Calu3 (cell line): ENCODE measurements at places on chromosomes 16 and 17. TPM values are rescaled to one million over a fixed set of nuclear protein-coding genes. Genes with fewer than 3 reads are reported as not detected.

- DNase-seq = peak; percentile 86
These were observed 15.6 kb upstream of the PDK2 start for GRCh38 chr17:50079334-50080095.

DNA sequence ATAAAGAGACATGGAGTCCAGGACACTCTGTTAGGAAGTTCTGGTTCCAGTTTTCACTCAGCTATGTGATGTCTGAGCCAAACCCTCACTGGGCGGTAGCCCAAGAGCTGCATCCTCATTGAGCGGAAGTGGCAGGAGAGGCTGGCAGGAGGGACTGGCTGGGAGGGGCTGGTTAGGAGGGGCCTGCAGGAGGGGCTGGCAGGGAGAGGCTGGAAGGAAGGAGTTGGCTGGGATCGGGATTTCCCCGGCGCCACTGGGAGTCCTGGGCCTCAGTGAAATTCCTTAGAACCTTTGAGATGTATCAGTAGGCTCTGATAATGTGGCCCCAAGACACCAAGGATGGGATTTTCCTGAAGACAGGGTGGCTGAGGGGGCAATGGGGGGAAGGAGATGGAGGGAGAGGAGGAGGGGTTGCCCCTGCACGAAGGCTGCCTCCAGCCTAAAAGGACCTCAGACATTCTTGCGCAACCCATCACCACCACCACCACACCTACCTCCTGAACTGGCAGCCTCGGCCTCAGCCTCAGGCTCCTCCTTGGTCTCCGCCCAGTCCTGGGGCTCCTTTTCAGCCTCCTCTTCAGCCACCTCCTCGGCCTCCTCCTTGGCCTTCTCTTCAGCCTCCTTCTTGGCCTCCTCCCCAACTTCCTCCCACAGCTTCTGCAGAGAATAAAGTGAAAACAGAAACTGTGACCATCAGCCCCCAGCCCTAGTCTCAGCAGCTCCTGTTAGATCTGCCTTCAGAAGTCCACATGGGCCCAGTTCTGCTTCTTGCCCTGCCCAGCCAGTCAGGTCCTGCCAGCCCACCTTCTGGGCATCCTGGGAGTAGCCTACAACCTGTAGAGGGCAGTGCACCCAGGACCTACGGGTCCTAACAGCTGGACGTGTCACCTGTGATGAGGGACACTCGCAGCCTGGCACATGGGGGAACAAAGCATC, 31.7 kb downstream of the CNGB1 start:
- peak; percentile 48 for DNase-seq

DNA sequence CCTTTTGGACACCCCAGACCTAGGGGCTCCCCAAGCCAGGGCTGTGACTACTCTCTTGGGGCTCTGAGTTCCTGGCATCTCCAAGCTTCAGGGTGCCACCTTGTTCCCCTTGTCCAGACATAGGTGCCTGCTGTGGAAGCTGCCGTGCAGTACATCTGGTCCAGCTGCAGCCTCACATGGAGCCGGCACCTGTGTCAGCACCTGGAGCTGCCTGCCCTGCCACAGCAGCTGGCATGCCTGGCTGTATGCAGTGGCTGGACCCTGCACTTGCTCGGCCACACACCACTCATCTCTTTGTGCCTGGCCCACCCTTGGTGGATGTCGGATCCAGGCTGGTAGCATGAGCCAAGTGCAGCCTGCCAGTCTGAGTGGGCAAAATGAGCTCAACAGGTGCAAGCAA, 775.8 kb downstream of the CDH11 start:
- no peak for DNase-seq

- no peak for DNase-seq
These were observed 614.8 kb upstream of the SOX9 start for GRCh38 chr17:71505981-71506380.

DNA sequence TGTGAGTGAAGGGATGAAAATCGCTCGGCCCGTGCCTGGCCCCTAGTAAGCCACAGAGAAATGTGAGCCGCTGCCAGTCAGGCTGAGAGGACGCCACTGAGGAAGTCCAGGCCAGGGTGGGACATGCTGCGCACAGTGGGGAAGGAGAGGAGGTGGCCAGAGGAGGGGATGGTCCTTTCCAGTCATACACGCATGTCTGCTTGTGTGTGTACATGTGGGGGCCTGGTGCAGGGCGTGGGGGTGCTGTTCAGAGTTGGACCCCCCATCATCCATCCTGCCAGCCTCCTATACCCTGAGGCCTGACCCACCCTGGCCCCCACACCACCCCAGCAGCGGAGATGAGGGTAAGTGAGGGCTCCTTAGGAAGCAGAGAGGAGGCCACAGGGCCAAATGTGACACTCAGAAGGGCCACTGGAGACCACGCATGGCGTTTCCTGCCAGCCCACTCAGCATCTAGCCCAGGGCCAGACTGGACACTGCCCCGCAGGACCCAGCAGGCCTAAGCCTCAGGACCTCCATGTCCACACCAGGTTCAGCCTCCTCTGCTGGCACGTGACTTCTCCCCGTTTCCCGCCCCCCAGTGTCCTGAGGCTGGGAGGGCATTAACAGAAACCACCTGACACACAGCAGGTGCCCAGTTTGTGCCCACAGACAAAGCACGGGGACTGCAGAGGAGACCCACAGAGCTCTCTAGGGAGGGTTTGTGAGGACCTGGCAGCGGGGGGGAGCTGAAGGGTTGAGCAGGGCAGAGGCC, 7.0 kb downstream of the DOC2A start:
- no peak for DNase-seq

GRCh38 chr16:23949630-23950290, 114.0 kb downstream of the PRKCB start:
- no peak for DNase-seq

CA7 gene
- total RNA-seq = not detected in 2 replicates

GRCh38 chr16:1492923-1493745, at the start of gene TELO2:
TELO2 (plus strand) TSS chr16:1493360; CDS start chr16:1494282, 922 bp downstream.
- peak; percentile 89 for DNase-seq
